SK-N-MC (cell line): ENCODE measurements at places on chromosomes 11 and 22.

DNA sequence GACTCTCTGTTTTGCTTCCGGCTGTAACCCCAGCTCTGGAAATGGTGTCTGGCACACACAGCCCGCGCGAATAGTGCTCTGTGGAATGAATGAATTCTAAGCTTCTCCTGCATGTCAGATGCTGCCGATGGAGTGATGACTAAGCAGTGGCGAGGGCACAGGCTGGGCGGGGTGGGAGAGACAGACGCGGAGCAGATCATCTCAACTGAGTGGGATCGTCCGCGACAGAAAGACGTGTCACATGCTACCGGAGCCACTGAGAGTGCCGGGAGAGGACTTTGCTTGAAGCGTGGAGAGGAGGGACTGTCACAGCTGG, 334.5 kb downstream of the CTTN start:
- DNase-seq = no peak

GRCh38 chr11:2883979-2884815, 1.4 kb downstream of the CDKN1C start:
- DNase-seq = no peak

DNA sequence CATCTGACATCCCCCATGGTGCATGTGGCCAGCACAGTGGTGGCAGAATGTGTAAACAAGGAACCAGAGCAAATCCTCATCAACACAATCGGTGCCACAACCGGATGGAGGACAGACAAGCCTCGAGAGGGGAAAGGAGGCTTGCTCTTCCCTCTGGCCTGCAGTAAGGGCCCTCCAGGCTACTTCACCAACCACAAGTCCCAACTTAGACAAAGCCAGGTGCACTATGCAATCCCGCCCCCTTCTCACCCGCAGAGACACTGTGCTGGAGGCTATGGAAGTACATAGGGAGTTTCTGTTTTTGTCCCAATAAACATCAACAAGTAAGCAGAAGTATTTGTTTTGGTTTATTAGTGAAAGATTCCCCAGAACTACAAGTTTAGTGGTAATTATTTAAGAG, 54.3 kb downstream of the SPATA19 start:
- DNase-seq = no peak

DNA sequence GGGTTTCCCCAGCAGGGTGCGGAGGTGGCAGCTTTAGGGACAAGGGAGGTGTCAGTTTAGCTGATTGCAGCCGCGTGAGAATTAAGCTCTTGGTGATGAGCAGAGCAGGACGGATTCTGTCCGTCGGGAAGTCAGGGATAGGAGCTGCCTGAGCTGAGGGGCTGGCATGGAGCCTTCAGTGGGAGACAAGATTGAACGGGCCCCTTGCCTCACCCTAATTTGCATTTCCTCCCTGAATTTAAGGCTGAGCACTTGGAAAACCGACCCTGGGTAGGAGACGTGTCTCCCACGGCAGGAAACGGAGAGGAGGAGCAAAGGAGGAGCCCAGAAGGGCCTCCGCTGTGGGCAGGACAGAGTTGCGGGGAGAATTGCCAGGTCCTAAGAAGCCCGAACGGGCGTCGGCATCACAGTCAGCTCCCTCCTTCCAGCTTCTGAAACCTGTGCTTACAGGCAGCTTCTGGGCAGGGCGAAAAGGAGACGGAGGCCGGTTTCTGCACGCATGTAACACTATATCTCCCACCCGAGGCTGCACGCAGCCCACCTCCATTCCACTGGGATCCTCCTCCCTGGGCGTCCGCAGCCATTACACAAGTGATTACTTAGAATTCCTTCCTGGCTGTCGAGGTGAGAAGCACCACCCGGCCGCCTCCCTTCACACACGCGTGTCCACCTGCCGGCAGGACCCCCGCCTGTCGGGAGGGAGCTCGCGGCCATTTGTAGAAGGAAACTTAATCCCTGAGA, 345.8 kb downstream of the BRD1 start:
- DNase-seq = no peak

DNA sequence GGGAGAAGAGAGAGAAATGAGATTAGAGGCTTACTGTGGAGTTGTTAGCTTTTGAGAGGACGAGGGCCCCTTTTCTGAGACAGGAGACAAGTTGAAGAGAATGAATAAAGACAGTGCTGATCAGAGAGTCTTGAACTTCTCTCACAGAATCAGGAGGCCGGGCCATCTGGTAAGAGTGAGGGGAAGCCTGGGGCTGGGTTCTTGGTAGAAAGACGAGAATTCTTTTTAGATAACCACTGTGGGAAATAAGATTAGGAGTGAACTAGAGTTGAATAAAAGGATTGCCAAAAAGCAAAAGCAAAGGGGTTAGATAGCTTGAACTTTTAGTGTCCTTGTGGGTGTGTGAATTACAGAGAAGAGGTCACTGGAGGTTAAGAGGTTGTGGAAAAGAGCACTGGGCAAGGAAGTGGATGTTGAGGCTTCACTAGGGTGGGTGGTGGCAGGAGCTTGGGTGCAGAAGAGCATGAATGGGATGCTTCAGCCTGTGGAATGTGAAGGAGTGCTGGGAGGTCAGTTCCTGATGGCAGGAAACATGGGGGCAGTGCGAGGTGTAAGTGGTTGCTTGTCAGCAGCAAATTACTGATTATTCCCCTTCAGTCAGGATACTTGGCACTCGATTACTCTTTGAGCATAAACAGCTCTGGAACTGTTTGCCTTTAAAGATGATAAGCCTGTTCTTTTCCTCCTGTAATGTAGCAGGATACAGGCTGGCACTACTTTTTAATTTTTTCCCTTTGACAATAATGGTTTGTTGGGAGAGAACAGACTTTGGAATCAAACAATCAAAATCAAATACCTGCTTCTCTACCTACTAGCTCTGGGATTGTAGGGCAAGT, 98.3 kb downstream of the ARHGAP42 start:
- no peak for DNase-seq

GRCh38 chr22:42885446-42885845, 28.4 kb upstream of the ARFGAP3 start:
- DNase-seq = no peak

DNA sequence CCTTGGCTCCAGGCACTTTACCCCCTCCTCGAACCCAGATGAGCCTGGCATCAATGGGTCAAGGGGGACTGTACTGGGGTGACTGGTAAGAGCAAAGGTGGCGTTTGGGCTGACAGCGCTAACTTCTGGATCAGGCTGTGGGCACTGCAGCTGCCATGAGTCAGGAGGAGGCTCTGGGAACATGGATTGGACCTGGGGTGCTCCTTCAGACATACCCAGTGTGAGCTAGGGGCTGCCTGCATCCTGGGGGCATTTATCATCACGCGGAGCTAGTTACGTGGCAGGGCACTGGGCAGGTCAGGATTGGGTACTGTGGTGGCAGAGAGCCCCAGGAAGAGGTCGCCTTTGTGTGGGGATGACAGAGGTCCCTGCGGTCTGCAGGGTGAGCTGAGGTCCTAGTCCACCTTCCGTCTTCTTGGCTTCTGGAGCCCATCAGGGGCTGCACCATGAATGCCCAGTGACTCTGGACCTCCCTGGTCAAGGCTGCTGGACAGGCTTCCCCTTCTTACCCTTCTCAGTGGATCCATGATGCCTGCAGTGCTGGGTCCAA, 13.1 kb downstream of the GRIK4 start:
- no peak for DNase-seq

DNA sequence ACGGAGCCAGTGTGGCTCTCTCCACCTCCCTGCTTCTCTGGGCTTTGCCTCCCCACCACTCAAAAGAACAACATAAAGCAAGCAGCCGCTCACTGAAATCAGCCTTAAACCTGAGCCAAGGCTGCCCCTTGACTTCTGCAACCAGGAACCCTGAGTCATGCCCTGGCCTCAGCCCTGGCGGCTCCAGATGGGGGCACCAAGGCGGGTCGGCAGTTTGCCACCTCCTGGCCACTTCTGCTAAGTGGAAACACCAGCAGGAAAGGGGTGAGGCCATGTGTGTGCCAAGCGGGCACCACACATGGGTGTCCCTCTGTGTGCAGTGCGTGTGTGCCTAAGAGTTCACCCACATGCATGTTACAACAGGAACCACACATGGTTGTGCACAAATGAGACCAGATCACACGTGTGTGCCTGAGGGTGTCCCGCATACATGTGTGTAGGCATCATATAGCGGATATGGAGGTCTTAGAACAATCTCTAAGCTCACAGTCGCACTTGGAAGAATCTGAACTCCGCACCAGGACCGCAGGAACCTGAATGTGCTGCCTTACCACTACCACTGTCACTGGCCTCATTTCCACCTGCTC, 221.2 kb downstream of the MN1 start:
- DNase-seq = no peak

DNA sequence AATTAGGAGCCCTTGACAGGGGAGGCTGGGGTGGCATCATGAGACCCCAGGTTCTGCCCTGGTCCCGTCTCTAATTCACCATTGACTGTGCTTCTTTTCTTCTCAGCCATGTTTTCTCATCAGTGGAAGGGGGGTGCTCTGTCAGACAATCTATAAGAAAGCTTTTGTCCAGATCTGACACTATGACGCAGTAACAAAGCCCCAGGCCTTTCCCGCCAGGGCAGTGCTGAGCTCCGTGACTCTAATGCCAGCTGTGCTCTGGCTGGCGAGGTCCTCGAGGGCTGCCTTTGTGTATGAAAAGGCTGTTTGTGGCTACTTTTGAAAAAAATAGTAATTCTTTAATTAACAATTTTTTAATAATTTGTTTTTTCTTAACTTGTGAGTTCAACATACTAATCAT, 3.2 kb downstream of the CD6 start:
- no peak for DNase-seq

DNA sequence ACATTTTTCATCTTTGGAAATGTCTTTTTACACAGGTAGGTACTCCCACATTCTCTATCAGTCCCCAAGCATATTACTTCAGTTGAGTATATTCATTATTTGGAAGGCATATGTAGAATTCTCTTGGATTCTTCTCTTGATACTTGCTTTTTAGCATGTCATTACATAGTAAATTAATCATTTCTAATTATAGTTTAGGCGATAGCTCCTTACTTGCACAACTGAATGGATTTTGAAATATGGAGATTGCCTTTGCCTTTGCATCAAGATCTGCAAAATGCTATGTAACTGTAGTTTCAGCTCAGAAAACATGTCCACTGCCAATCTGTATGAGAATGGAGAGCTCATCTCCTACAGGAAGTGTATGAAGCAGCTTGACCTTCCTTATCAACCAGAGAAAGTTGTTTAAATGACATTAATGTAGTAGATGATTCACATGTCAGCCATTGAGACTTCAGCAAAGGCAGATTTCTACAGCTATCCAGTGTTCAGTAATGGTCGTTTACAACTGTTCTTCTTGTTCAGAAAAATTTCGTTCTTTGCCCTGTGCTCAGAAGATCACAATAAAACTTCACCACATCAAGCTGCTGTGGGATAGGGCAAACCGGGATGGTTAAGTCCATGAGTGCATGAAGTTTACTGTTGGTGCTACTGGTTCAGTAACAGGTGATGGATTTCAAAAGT, 61.6 kb downstream of the PPP6R3 start:
- DNase-seq = no peak

- no peak for DNase-seq
Measured at GRCh38 chr11:19093976-19094375, 23.0 kb upstream of the ZDHHC13 start.

- no peak for DNase-seq
Measured at GRCh38 chr22:29334148-29334547, 18.7 kb upstream of the RASL10A start.

- no peak for DNase-seq
Measured at GRCh38 chr11:7969756-7970646, 4.8 kb upstream of the NLRP10 start.

DNA sequence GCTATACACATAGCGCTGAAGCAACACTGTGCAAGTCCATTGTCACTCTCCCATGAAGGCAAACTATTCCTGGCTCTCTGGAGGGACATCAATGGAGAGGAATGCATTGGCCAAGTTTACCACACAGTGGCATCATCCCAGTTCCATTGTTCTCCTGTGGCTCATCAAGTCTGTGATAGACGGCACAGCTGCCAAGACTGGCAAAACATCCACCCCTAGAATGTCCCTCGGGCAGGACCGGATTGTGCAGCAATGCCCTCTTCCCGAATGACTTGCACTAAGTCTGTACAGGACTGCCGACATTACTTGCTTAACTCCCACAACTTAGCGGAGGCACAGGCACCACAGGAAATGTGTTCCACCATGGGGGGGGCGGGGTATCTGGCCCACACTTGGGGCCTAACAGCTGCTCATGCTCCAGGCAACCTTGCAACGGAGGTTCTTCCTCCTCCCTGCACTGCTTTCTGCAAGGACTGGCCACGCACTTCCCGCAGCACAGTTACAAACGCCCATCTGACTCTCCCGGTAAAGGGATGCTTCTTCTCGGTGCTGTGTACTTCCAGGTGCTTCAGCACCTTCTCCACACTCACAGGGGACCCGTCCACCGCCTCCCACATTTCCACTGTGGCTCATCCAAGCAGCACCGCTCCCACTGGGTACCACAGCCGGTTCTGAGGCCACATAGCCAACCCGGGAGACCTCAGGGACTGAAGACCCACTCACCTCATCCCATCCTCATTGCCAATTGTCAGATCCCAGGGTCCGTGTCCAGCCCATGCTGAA, 1309.6 kb upstream of the RAG2 start:
- DNase-seq = no peak

GRCh38 chr11:111834432-111835163, 36.8 kb downstream of the ALG9 start:
- no peak for DNase-seq
